Activated naive CD4-positive, alpha-beta T cell (primary cell): ENCODE measurements at places on chromosomes 6 and 20.

GRCh38 chr6:42236030-42236429 lies 18.4 kb upstream of the MRPS10 start:
- no peak for DNase-seq

DNA sequence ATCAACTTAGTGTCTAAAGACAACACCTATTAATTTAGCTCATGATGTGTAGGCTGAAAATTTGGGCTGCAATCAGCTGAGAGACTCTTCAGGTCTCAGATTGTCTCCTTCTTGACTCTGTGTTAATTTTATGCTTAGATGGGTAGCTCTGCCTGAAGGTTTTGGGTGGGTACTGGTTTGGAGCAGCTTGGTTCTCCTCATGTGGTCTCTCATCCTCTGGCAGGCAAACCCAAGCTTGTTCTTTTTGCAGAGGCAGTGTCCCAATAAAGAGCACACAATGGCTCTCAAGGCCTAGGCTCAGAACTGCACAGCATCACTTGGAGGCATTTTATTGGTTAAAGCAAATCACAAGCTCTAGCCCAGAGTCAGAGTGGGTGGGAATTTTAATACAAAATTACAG lies 280.6 kb downstream of the BTBD3 start:
- no peak for DNase-seq

DNA sequence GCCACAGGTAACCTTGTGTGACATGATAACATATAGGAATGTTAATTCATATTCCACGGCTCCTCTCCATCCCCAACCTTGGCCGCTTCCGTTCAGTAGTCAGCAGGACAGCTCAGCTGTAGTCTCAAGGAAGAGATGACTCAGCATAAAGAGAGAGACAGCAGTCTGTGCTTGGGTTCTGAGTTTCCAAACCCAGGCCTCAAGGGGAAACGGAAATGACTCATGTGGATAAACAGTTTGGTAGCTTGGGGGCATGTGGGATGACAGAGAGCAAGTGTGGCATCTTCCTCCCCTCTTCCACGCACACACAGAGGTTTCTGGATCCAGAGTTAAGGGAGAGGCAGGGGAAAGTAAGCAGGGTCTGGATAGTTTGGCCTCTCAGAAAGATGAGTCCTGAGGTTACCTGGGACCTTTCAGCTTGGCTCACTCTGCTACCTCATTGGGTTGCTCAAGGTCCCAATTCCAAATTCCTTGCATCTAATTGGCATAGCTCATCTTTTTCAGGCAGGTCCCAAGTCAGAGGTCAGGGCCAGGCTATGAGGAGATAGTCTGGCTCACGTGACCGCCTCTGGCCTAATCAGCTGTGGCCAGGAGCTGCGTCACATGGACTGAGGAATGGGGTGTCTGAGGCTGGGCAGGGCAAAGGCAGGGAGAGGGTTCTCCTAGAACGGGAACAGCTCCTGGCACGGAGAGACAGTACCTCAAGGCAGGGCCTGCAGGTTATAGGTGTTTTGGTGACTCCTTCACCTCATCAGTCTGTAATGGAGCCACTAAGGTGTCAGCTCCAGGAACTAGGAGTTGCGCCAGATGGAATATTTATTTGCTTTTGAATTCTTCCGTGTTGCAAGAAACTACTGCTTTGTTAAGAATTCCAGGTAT lies 36.5 kb upstream of the MLN start:
- DNase-seq = no peak

DNA sequence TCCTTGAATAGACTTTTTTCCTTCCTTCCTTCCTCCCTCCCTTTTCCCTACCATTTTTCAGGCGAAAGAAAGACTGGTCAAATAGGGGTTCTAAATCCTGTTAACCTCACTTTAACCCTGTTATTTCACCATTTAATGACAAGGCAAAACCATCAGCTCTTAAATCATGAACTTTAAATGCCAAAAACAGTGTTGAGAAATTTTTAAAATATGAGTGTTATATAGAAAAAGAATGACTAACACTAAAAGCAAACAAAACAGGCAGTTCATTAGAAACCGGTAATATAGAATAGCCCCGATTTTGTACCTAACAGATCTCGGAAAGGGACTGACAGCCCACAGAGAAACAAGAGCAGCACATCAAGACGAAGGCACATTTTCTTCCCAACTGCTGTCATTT lies 57.4 kb upstream of the CEP85L start:
- DNase-seq = no peak

DNA sequence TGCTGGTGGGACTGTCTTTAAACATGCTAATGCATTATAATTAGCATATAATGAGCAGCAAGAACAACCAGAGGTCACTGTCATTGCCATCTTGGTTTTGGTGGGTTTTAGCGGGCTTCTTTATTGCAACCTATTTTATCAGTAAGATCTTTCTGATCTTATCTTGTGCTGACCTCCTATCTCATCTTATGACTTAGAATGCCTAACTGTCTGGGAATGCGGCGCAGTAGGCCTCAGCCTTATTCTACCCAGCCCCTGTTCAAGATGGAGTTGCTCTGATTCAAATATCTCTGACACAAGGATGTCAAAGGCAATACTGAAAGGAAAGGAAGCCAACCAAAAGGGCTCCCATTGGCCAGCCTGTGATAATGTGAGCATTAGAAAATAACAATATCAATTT lies 29.8 kb upstream of the SEC63 start:
- DNase-seq = no peak

GRCh38 chr6:74091136-74091793 lies 395.3 kb downstream of the CD109 start:
- no peak for DNase-seq

GRCh38 chr6:10398446-10399218 lies 16.2 kb downstream of the TFAP2A start:
- no peak for DNase-seq

DNA sequence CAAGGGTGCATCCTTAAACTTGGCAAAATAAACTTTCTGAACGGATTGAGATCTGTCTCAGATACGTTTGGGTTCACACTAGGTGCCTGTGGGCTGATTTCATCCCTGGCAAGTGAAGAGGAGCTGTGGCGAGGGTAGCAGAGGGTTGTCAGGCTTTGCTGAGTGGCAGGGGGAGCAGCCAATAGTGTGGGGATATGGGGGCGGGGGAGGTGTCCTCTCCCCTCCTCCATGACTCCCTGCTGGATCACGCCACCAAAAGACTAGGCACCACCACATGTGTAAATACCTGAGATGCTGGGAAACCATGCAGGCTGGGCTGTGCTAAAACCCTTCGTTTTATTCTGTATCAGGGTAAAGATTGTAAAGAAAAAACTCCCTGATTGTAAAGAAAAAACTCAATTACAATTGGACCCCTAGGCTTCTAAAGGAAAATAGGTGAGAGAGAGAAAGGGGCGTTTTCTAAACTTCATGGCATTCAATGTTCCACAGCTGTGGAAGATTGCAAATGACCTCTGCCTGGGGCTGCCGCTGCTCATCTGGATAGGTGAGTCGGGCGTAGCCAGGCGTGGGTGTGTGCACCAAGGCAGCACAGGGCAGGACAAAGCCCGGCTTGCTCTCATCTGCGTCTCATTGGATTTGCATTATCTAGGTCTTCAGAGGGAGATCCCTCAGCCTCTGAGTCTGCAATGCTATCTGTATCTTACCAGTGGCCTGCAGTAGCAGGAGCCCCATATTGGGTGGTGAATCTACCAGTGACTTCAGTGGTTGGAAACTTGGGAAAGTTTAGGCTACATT lies 26.9 kb upstream of the ADTRP start:
- DNase-seq = no peak

GRCh38 chr20:25571817-25572216 lies 13.5 kb downstream of the NINL start:
- DNase-seq = no peak

GRCh38 chr6:112116221-112116620 lies 28.8 kb downstream of the FAM229B start:
- DNase-seq = no peak

DNA sequence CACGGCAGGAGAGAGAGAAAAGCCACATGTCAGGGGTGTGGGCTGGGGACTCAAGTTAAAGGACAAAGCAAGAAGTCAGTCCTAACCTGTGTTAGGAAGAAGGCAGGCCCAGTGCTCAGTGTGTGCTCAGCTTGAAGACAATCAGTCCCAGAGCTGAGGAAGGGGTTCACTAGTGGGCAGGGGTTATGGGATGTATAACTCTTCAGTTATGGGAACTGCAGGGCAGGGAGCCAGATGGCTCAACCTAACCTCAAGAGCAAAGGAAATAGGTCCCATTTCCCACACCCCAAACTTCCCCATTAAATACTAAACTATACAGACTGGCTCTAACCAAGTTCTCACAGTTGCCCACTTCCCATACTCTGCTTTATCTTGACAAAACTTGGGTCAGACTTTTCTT lies 7.4 kb upstream of the SSTR4 start:
- DNase-seq = no peak

GRCh38 chr6:11770546-11771466 lies 7.8 kb downstream of the ADTRP start:
- DNase-seq = no peak

- DNase-seq = no peak
These were observed 3.7 kb upstream of the FAXC start for GRCh38 chr6:99353126-99353525.

DNA sequence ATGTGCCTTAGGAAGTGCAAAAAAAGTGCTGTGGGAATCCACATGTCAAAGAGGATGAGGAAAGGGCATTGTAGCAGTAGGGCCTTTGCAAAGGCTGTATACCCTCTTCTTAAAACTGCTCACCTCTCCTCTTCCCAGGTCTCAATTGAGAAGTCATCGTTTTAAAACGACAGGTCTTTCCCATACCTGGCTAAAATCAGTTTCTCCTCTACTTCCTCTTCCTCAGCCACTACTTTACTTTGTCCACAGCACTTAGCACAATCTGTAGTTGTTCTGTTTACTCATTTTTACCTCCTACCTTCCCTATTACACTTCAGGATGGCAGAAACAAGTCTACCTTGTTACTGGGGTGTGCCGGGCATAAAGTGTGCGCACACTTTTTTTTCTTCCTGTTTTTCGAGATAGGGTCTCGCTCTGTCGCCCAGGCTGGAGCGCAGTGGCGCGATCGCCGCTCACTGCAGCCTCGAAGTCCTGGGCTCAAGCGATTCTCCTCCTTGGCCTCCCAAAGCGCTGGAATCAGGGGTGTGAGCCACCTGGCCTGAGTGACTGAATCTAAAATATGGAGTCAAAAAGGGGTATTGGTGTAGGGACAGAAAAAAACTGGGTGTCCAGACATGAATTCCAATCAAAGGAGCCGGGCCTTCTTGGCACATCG lies 9.8 kb upstream of the ELOVL5 start:
- no peak for DNase-seq

GRCh38 chr6:133999305-133999704 lies 46.3 kb downstream of the TBPL1 start:
- DNase-seq = no peak

- no peak for DNase-seq
These were observed 28.4 kb downstream of the DAAM2 start for GRCh38 chr6:39820553-39820952.

- no peak for DNase-seq
These were observed 275.2 kb downstream of the GMDS start for GRCh38 chr6:1970151-1970561.

GRCh38 chr20:48311956-48312355 lies 515.8 kb downstream of the PREX1 start:
- no peak for DNase-seq
